Esophagus (tissue), 2 donors: ENCODE measurements at places on chromosomes 11 and 22. TPM values are rescaled to one million over a fixed set of nuclear protein-coding genes. Genes with fewer than 3 reads are reported as not detected.

Gene WEE1
- polyA plus RNA-seq, result 16.2 TPM

Gene LAYN
- polyA plus RNA-seq, result 1.4 TPM

Gene POU2AF1
- polyA plus RNA-seq, result 0.73 TPM

Gene C11orf91
- 0.51 TPM for polyA plus RNA-seq

Gene CRYBB2
- 0.18 TPM for polyA plus RNA-seq

Gene OR10A2
- not detected for polyA plus RNA-seq

Gene PACSIN2
- polyA plus RNA-seq, result 20.3 TPM

Gene LGALS12
- 0.04 TPM for polyA plus RNA-seq

Gene OR51I1
- polyA plus RNA-seq, result not detected

Gene HARBI1
- polyA plus RNA-seq, result 2.8 TPM

Gene UPK3A
- not detected for polyA plus RNA-seq

Gene OR5P2
- not detected for polyA plus RNA-seq
